ENCODE measurements at places on chromosomes 3 and 15.

GRCh38 chr3:135362889-135363288 lies 567.8 kb downstream of the EPHB1 start:
- DNase-seq = no peak

- DNase-seq = no peak
Measured at GRCh38 chr3:156680243-156680914, 6.0 kb downstream of the TIPARP start.

- no peak for DNase-seq
Measured at GRCh38 chr15:67823314-67824196, 1.8 kb upstream of the SKOR1 start.

- DNase-seq = no peak
Measured at GRCh38 chr3:156382458-156383346, 172.2 kb downstream of the SSR3 start.

- no peak for DNase-seq
Measured at GRCh38 chr3:196198771-196199753, 12.1 kb downstream of the ZDHHC19 start.

DNA sequence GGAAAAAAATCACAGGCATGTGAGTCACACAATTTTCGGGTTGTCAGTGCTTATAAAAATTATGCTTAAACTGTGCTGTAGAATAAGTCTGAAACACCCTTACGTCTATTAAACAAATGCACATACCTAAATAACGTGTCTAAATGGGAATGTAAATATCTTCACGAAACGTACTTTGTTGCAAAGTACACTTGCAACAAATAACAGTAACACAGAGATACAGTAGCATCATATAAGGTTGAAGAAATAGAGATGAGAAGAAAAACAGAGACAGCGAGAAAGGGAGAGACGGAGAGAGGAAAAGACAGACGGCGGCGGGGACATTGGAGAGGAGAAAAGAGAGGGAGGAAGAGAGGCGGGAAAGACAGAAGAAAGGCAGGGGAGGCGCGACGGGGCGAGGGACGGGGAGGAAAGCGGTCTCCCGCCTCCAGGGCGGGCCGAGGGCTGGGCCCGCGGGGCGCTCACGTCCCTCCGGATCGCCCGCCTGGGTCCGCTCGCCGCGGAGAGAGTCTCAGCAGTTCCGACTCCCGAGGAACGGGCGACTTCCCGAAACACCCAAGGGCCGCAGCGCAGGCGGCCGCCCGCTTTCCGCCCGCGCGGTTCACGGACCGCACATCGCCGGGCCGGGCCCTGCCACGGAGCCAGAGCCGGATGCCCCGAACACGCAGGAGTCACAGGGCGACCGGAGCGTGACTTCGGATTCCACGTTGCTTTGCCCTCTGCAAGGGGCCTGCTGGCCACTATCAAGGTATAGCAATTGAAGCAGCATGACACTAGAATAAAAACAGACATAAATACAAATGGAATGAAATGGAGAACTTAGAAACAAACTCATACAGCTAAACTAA lies 153.4 kb downstream of the LMLN start:
- no peak for DNase-seq

GRCh38 chr15:27223179-27223578 lies 252.2 kb downstream of the GABRG3 start:
- DNase-seq = no peak

GRCh38 chr15:37933666-37934065 lies 774 bp upstream of the TMCO5A start:
- DNase-seq = no peak

GRCh38 chr3:141179983-141180382 lies 51.6 kb upstream of the PXYLP1 start:
- no peak for DNase-seq

DNA sequence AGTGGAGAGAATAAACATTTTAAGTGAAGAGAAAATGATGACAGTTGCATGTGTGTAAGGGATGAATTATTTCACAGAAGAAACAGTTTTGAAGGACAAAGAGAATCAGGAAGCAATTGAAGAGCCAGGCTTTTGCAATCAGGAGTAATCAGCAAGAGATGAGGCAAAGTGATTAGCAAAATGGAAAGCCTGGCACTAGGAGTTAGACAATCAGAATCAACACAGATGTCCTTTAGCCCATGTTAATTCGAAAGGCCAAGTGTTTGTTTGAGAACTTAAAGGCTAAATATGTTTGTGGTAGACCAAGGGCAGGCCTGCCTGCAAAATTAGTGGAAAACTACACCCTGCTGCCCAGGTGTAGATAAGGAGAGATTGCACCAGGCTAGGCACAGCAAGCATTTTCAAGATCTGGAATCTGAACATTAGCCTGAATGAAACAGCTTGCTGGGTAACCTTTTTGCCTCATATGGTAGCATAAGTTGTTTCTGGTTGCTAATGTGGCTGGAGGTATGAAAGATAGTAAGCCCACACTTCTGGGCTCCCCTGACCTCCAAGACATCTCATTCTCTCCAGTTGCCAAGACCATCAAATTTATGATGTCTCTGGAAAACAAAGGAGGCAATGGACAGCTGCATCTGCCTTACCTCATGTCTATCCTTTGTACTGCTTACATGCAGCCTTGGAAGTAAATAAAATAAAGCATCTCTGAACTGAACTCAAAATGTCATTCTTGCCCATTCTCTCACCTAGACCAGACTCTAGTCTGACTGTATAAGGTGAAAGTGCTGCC lies 22.0 kb upstream of the LEKR1 start:
- DNase-seq = no peak

DNA sequence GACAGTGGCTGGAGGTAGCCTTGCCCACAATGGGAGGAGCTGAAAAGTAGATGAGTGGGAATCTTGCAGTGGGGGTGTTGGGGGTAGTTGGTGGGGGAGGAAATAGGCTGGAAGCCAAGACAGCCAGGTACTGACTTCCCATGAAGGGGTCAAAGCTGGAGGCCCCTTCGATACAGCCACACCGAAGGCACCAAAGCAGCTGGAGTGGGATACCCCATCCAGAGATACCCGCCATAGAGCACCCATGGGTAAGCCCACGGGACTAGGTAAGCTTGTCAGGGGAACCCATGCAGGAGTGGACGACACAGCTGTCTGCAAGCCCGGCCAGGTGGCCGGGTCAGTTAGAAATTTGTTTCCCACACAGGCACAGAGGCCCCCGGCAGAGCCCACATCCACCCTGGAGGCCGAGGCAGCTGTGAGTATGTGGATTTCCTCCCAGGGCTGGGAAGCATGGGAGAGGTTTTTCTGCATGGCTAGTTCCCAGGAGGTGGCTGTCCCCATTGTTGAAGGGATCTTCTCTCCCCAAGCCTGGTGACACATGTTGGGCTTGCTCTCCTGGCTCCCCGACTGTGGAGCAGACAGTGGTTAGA lies 28.6 kb downstream of the PRR23E start:
- DNase-seq = no peak

DNA sequence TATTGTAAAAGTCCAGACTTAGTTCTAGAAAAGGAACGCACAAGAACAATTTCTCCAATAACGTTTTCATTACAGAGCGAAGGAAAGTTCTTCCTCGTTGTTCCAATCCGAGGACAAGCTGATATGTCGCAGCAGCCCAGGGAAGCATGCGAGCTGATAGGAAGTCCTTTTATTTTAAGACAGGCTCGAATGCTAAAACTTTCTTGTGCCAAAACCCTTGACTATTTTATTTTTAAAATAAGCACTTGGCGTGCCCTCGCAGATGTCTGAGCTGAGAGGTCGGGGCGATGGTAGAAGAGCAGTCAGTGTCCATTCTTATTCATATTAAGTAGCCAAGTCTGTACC lies 433 bp upstream of the MITF start:
- no peak for DNase-seq

GRCh38 chr15:42602501-42602900 lies 27.1 kb downstream of the STARD9 start:
- DNase-seq = no peak

- DNase-seq = no peak
Measured at GRCh38 chr15:91776104-91776503, 77.4 kb upstream of the SLCO3A1 start.

GRCh38 chr3:138297059-138297607 lies 32.5 kb downstream of the NME9 start:
- DNase-seq = no peak

Data from stimulated activated CD4-positive, alpha-beta T cell treated with anti-CD3 and anti-CD28 coated beads, TNF-alpha, amount 100 ng/mL, for 24 hours (primary cell).